ENCODE measurements at places on chromosomes 12 and 14. TPM values are rescaled to one million over a fixed set of nuclear protein-coding genes. Genes with fewer than 3 reads are reported as not detected.

Gene PDZRN4
- total RNA-seq = 1.8 TPM

Gene TAS2R7
- 0.21 TPM for total RNA-seq

Gene GRIN2B
- total RNA-seq = 1.0 TPM

Gene SLC39A5
- total RNA-seq = 0.65 TPM

Gene TAS2R43
- 0.47 TPM for total RNA-seq

Gene C3AR1
- total RNA-seq = not detected

Gene FOXN4
- total RNA-seq = 1.3 TPM

Gene CATSPERB
- total RNA-seq = not detected

Gene ZFYVE21
- total RNA-seq = 44.0 TPM

GRCh38 chr12:46442239-46442638 is 69.7 kb upstream of the SLC38A2 start:
- no peaks in the 10 kb centered on the region for H3K36me3 ChIP-seq
- H3K4me1 ChIP-seq = no peaks in the 10 kb centered on the region
- H3K27me3 ChIP-seq = no peaks in the 10 kb centered on the region
- no peak overlapping the region for H3K4me3 ChIP-seq

- H3K4me1 ChIP-seq = peaks cover 54% of the 10 kb centered on the region
- peak overlapping the region; percentile 86 for H3K4me3 ChIP-seq
- peaks cover 68% of the 10 kb centered on the region for H3K27me3 ChIP-seq
- DNase-seq = peak; percentile 58
- peaks cover 2% of the 10 kb centered on the region for H3K36me3 ChIP-seq
- H3K27ac ChIP-seq = no peak overlapping the region
Measured at GRCh38 chr12:95548539-95549391, 2.5 kb downstream of the USP44 start.

DNA sequence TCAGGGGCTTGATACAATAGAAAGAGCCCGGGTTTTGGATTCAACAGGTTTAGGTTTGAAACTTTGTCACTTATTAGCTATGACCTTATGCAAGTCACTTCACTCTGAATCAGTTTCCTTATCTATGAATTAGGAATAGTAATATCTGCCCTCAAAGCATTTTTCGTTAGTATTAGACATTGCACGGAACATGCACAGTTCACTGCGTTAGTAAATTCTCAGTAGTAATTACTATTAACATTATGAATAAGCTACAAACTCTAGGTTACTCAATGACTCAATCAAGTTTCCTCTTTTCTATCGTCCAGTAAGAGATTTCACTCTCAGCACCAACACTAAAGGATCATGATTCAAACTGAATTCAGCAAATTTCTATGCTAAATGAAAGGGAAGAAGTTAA is 150.3 kb downstream of the CEP83 start:
- H3K4me3 ChIP-seq = no peak overlapping the region
- H3K36me3 ChIP-seq = peaks cover 21% of the 10 kb centered on the region
- H3K27me3 ChIP-seq = no peaks in the 10 kb centered on the region

GRCh38 chr14:89366864-89367778 is 49.9 kb downstream of the FOXN3 start:
- H3K27me3 ChIP-seq = no peaks in the 10 kb centered on the region
- H3K4me3 ChIP-seq = no peak overlapping the region

DNA sequence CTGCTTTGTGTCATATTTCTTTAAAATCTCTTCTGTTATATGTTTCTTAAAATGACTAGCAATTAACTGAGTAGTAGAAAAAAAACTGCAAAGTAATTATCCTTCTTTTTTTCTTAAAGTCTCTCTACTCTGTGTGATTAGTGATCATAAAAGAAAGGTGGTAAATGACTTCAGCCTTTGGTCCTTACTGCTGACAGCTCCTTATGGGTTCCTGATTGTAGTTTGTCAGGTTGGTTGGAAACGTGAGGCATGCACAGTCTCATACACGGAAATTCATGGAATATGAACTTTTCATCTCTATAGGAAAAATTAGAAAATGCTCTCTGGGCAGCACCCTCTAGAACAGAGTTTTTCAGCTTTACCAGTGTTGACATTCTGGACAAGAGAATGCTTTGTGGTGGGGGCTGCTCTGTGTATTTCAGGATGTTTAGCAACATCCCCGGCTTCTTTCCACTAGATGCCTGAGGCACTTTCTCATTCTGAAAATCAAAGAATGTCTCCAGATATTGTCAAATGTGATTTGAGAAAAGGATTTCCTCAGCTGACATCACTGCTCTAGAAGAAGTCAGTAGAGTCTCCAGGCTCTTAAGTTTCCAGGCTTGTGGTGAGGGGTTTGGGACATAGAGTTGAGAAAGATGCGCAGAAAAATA is 121.0 kb downstream of the PIK3C2G start:
- DNase-seq = no peak
- peaks cover 12% of the 10 kb centered on the region for H3K4me1 ChIP-seq
- no peak overlapping the region for H3K4me3 ChIP-seq
- no peak overlapping the region for H3K27ac ChIP-seq
- no peaks in the 10 kb centered on the region for H3K27me3 ChIP-seq

DNA sequence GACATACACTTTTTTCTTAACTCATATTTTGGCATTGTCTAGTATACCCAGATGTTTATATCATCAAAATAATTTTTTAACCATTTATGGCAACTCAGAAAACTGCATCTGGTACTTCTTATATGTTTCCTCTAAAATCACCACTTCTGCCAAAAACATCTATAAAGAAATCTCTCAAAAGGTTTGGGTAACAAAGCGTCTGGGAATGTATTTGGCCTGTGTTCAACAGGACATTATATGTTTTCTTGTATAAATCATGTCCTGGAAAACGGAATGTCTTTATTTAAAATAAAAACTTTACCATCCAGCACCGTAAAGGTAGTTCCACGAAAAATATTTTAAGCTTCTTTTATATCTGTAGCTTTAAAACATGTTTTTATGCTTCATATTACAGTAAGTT is 36.1 kb upstream of the FBLN5 start:
- no peak overlapping the region for H3K27ac ChIP-seq
- DNase-seq = no peak
- no peaks in the 10 kb centered on the region for H3K27me3 ChIP-seq
- H3K4me1 ChIP-seq = no peaks in the 10 kb centered on the region
- H3K4me3 ChIP-seq = no peak overlapping the region

- H3K4me3 ChIP-seq = no peak overlapping the region
- no peak overlapping the region for H3K27ac ChIP-seq
- peaks cover 2% of the 10 kb centered on the region for H3K4me1 ChIP-seq
- no peaks in the 10 kb centered on the region for H3K36me3 ChIP-seq
Measured at GRCh38 chr14:86305058-86305457, 775.1 kb downstream of the FLRT2 start.

DNA sequence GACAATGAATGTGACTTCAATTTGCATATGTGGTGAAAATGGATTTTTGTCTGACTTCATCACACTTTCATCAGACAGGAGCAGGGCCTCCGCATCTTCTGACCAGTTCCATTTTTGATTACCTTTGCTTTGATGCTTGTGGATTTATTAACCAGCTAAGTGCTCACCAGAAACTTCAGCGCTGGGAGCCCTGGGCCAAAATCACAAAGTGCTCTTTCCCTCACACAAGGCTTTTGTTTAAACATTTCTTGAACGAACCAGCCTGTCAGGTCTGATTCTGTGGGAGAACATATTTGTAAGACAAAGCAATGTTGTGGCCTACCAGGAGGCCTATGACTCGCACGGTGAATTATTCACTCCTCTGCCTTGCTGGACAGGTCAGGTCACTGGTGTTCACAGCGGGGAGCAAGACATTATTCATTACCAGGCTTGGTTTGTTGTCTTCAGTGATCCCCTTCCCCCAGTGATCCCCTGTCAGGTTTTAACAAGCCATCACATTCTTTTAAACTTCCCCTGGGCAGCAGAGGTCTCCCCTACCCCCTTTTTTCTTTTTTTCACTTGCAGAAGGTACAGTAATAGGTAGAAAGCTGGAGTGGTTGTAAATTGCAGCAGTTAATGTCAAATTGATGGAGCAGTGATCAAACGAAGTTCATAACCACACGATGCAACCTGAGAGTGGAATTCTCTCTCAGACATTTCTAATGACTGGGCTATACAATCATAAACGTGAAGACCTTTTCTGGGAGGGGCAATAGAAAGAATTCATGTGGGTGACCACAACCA is 167.5 kb upstream of the PRICKLE1 start:
- no peaks in the 10 kb centered on the region for H3K27me3 ChIP-seq
- DNase-seq = no peak
- H3K27ac ChIP-seq = peak overlapping the region; percentile 31
- H3K4me1 ChIP-seq = peaks cover 24% of the 10 kb centered on the region

- H3K27me3 ChIP-seq = peaks cover 23% of the 10 kb centered on the region
- no peak overlapping the region for H3K4me3 ChIP-seq
- H3K4me1 ChIP-seq = peaks cover 16% of the 10 kb centered on the region
- no peak for DNase-seq
- no peak overlapping the region for H3K27ac ChIP-seq
Measured at GRCh38 chr12:132454193-132454932, 35.6 kb upstream of the FBRSL1 start.

DNA sequence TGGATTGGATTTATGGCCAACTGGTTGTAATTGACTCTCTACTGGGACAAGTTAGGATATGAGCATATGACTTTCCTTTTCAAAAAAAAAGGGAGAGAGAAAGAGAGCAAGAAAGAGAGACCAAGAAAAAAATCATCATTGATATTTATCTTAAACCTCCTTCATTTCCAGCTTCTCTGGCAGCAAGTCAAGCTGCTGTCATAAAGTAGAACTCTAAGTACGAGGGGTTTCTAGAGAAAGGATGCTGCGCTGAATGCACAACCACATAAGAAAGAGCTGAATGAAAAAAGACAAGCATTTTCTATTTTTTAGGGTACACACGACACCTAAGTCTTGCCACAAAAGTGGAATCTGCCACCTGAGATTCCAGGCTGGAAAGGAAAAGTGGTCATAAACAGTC is 182.6 kb downstream of the SLC25A21 start:
- no peak for DNase-seq
- no peaks in the 10 kb centered on the region for H3K27me3 ChIP-seq
- H3K4me3 ChIP-seq = no peak overlapping the region
- H3K36me3 ChIP-seq = no peaks in the 10 kb centered on the region
- H3K4me1 ChIP-seq = no peaks in the 10 kb centered on the region

- H3K36me3 ChIP-seq = no peaks in the 10 kb centered on the region
Measured at GRCh38 chr14:75476274-75476995, 45.8 kb upstream of the BATF start.

DNA sequence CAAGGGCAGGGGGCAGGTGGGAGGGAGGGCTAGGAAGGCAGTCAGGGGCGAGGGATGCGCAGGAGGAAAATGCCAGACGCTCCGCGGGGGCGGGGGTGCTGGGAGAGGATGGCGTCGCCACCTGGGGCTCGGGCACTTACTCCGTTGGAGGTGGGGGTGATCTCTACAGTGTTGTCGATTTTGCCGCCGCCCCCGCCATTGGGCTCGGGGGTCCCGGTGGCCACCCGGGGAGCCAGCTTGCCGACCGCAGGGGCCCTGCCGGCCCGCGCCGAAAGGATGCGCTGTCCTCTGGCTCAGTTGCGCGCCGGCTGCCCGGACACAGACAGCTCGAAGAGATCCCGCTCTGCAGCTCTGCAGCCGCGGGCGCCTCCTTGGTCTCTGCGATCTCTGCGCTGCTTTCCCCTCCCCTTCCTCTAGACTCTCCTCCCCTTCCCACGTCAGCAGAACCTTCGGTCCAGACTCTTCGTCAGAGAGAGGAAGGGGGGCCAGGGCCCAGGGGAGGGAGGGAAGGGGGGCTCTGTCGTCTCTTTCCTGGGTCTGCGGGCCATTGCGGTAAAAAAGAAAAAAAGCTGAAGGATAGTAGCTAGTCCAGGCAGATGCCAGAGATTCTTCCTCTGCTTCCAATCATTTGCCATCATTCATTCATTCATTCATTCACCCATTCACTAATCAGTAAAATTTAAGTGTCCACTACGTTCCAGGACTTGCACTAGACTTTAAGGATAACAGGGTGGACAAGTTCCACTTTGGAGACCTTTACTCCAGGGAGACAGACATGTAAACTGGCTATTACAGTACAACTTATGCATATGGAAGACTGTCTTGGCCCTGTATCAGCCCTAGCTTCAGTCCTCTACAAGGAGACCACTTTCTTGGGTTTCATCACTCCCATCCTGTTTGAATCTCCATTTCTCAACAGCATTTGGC is at the start of gene SLC22A17:
Gene SLC22A17 (minus strand): TSS at position 382 of the 927 bp plus-strand sequence.
- peaks cover 32% of the 10 kb centered on the region for H3K4me1 ChIP-seq
- H3K4me3 ChIP-seq = peak within 1 kb of the TSS; percentile 84
- H3K27ac ChIP-seq = peak within 1 kb of the TSS; percentile 6
- H3K36me3 ChIP-seq = peaks cover 15% of the 10 kb centered on the region
- peak; percentile 70 for DNase-seq

DNA sequence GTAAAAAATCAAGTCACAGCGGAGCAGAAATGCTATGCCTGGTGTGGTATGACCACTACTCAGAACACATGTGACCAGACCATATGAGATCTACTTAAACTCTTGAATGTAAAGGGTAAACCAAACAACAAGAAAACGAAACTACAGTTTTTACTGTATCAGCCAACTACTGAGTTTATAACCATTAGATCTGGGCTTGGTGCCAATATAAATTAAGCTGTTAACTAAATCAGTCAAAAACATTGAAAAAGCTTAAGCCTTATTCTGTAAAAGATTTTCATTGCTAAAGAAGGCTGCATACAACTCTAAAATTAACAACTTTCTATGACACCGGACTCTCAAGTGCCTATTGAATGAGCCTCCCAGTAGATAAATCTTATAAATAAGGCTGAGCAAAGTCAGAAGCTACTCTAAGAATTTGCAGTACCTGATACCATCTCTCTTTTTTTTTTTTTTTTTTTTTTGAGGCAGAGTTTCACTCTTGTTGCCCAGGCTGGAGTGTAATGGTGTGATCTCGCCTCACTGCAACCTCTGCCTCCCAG is 35.4 kb downstream of the SPTLC2 start:
- no peaks in the 10 kb centered on the region for H3K27me3 ChIP-seq
- H3K36me3 ChIP-seq = no peaks in the 10 kb centered on the region
- H3K4me3 ChIP-seq = no peak overlapping the region
- peaks cover 17% of the 10 kb centered on the region for H3K4me1 ChIP-seq
- no peak for DNase-seq

GRCh38 chr14:27995691-27996090 is 770.9 kb upstream of the FOXG1 start:
- H3K36me3 ChIP-seq = no peaks in the 10 kb centered on the region
- DNase-seq = no peak
- H3K4me3 ChIP-seq = no peak overlapping the region

DNA sequence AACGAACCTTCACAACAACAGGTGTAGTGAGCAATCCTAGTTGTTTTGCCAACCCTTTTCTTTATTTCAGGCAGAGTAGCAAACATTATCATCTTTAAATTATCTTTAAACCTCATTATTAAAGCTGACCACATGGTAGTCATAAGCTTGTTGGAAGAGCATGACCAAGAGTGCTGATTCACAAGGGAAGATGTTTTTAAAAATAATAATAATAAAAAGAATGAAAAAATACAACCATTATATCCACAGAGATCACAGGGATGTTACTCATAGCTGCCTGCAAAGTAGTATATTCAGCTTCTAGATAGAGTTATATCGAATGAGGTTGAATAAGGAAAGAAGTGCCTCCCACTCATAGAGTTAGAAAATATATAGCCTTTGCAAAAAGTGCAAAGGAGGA is 101.0 kb upstream of the FLRT2 start:
- H3K27me3 ChIP-seq = no peaks in the 10 kb centered on the region

DNA sequence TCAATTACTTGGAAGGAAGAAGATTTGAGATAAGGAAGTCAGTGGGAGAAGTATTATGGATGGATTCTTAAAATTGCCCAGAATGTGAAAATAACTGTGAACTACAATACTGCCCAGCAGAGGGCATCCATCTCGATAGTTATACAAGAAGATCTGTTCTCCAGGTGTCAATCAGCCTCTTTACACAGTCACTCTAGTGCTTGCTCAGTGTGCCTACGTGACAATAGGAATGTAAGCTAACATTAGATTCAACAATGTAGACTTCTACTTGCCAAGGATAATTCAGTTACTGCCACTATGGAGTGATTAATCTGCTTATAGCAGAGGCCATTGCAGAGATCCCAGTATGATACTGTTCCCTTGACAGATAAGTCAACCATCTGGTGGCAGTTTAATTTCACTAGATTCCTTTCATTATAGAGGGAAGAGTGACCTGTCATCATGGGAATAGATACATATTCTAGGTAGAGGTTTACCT is 10.6 kb upstream of the MAP4K5 start:
- H3K36me3 ChIP-seq = peaks cover 3% of the 10 kb centered on the region
- H3K4me1 ChIP-seq = peaks cover 4% of the 10 kb centered on the region
- no peaks in the 10 kb centered on the region for H3K27me3 ChIP-seq

All from neural crest cell (in vitro differentiated cells).